Hippocampal formation (tissue), 2 donors: ENCODE measurements at places on chromosomes 6 and 20.
A peak's percentile ranks its signal among the peaks of the same experiment; 100 is the strongest.

DNA sequence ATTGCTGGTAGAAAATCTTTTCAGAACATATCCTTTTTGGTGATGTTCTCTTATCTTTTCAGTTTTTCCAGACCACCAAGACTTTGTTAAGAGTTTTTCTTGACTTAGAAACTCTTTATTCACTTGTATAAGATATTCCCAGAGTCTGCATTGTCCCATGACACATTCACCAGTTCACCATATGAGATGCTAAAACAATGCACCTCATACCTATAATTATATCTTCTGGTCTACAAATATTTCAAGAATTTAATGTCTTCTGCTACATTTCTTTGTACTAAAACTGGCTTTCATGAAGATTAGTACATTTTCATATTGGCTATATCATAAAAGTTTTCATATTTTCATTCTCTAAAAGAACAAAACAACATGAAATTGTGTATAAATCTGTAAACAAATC lies 111.3 kb downstream of the ADGRG6 start:
- DNase-seq = no peak

DNA sequence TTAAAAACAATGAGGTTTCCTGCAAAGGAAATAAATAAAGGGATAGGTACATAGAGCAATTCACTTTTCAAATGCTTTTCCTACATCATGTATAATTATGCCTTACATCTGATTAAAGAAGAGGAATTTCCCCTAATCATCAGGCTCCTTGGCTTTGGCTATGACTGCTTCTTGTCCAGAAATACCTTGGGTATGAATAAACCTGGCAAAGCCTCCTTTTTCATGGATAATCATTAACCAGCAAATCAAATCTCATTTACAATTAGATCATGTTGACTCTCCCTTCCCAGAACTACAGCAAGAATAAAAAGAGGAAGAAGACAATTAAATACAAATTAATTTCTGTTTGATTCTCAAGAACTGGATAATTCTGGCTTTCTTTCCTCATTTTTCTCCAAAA lies 58.0 kb upstream of the CD2AP start:
- DNase-seq = no peak

DNA sequence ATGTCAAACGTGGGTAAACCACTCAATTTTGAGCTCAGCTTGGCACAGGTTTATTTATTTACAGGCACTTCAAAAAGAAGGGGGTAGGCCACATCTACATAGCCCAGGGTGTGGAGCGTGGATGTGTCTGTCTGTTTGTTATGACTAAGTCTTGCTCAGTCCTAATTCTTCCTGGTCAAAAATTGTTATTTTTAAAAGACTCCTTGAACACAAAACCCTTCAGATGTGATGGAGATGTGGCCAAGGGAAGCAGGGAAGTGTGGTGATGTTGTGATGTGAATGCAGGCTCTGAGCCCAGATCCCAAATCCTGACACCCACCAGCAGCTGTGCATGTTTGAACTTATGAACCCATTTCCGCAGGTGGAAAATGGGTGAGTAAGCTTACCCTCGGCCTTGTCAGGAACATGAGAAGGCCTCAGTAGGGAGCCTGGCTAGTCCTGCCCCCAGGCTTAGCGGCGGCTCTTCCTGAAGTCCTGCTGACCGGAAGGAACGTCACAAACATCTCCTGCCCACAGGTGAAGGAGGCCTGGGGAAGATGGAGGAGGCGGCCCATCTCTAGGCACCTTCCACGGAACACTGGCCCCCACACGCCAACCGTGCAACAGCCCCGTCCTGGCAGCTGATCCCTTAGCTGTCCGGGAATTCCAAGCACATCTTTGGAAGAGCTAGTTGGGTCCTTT lies 119.7 kb downstream of the MYLK4 start:
- no peak for DNase-seq

DNA sequence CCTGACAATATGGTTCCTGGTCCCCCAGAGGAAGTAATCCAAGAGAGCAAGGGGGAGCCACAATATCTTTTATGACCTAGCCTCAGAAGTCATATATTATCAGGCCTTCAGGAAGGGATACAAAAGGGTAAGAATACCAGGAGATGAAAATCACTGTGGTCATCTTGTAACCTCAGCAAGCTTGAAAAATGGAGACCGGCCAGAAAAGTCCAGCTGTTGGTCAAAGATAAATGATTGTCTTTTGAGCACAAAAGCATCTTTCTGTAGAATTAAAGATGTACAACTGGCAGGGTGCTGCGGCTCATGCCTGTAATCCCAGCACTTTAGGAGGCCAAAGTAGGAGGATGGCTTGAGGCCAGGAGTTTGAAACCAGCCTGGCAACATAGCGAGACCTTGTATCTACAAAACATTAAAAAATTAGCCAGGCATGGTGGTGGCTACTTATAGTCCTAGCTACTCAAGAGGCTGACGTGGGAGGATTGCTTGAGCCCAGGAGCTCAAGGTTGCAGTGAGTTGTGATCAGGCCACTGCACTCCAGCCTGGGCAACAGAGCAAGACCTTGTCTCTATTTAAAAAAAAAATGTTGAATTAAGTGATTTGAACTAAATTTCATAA lies 118.0 kb upstream of the MARCKS start:
- no peak for DNase-seq

DNA sequence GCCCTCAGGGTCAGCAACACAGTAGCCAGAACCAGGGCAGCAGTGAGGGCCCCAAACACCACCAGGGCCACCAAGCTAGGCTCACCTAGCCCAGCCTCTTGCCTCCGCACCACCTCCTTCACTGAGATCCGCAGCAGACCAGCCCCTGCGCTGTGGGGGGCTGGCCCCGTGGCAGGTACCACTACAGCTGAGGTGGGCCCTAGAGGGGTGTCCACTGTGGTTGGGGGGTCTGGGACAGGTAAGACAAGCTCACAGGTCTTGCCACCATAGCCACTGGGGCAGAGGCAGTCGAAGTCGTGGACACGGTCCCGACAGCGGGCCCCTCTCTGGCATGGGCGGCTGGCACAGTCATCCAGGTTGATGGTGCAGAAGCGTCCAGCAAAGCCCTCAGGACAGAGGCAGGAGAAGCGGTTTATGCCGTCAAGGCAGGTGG lies 4.6 kb downstream of the DLK2 start:
- no peak for DNase-seq

DNA sequence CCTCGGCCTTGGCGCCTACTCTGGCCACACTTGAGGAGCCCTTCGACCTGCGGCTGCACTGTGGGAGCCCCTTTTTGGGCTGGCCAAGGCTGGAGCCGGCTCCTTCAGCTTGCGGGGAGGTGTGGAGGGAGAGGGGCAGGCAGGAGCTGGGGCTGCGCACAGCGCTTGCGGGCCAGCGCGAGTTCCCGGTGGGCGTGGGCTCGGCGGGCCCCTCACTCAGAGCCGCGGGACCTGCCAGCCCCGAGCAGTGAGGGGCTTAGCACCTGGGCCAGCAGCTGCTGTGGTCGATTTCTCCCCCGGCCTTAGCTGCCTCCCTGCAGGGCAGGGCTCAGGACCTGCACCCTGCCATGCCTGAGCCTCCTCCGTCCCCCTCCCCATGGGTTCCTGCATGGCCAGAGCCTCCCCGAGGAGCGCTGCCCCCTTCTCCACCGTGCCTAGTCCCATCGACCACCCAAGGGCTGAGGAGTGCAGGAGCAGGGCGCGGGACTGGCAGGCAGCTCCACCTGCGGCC lies 136.8 kb downstream of the EPHA7 start:
- no peak for DNase-seq

- DNase-seq = no peak
These were observed 245.4 kb upstream of the PREP start for GRCh38 chr6:105648276-105648675.

GRCh38 chr6:134010974-134011373 lies 41.5 kb downstream of the SLC2A12 start:
- DNase-seq = no peak

DNA sequence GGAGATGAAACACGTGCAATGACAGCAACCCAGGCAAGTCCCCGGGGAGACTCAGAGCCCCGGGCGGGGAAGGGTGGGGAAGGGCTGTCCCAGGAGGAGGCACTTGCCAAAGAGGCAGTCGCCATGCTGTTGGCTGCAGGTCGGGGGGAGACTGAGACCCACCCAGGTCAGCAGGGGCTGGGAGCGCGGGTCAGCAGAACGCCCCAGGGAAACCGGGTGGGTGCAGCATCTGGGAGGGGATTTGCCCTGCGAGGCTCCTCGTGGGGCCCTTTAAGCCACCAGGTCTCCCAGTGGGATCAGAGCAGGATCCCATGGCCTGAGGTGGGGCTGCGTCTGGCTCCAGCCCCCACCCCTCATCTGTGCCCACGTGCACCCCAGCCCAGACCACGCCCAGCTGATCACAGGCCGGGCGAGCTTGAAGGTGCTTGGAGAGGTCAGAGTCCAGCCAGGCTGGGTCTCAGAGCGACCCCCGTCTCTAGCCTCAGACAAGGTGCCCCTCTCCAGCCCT lies 65.5 kb downstream of the YTHDF1 start:
- no peak for DNase-seq

DNA sequence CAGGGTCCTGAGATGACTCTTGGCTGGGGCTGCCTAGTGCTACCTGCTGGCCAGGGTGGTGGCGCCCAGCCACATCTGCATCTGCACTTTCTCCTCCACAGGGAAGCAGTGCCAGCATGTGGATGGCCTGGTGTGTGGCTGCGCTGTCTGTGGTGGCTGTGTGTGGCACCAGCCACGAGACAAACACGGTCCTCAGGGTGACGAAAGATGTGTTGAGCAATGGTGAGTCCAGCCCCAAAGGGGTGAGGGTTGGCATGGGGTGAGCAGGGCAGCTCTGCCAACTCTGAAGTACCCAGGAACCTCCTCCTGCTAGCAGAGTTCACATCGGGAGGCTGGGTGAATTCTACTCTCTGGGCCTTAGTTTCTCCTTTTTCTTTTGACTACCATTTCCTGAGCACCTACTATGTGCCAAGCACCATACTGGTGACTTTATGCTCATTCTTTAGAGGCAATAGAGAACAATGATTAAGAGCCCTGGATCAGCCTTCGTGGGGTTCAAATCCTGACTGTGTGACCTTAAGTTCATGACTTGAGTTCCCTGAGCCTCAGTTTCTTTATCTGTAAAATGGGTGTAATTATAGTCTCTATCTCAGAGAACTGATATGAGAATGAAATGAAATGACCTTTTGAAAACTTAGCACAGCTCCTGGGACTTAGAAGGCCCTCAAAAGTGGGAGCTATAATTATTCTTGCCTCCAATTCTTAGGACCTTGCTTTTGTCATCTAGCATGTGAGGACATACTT lies 2.1 kb downstream of the BPIFB4 start:
- no peak for DNase-seq

GRCh38 chr6:56024931-56025330 lies 149.5 kb upstream of the BMP5 start:
- DNase-seq = no peak

GRCh38 chr6:40692337-40692736 lies 105.2 kb upstream of the LRFN2 start:
- DNase-seq = no peak

GRCh38 chr6:37922563-37922962 lies 103.0 kb downstream of the ZFAND3 start:
- no peak for DNase-seq

DNA sequence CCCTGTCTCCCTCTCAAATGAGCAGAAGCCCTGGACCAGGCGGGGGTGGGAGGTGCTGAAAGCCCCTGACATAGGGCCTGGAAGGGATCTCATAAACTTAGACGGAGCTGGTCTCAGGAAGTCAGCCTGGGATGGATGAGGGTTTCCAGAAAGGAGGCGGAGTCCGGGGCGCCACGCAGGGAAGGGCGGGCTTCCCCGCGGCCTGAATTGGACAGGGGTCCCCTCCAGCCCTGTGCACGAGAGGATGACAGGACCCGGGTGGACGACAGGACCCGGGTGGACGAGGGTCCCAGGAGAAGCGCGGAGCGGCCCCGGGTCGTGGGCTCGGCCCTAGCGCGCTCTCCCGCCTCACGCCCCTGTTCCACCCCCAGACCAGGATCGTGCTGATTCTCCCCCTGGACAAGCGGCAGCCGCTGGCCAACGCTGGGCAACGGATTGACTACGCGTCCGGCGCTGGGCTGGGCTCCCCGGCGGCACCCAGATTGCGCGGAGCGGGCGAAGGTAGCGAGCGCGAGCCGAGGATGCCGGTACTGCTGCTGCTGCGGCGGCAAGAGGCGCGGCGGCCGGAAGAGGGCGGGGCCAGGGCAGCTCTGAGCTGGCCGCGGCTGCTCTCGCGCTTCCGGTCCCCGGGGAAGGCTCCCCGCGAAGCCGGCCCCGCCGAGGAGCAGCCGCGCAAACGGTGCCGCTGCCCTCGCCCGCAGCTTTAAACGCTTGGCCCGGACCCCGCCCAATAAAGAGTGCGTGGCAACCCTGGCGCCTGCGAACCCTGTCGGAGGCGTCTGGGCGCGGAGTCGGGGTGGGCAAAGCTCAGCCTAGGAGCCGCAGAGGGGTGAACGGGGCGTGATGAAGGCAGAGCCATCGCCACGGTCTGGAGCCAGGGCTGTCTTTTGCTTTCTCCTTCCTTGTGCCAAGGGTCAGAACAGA lies 1.3 kb downstream of the C20orf144 start:
- peak; percentile 77 for DNase-seq

DNA sequence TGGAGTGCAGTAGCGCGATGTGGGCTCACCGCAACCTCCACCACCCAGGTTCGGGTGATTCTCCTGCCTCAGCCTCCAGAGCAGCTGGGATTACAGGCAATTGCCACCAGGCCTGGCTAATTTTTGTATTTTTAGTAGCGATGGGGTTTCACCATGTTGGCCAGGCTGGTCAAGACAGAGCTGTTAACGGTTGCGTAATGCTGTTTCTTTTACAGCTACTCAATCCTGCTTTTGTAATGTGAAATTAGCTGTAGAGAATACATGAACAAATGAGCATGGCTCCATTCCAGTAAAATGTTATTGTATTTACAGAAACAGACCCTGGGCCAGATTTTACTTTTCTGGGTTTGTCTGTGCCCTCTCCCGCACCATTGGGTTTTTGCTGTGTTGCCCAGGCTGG lies 1.9 kb downstream of the PNLDC1 start:
- DNase-seq = no peak

DNA sequence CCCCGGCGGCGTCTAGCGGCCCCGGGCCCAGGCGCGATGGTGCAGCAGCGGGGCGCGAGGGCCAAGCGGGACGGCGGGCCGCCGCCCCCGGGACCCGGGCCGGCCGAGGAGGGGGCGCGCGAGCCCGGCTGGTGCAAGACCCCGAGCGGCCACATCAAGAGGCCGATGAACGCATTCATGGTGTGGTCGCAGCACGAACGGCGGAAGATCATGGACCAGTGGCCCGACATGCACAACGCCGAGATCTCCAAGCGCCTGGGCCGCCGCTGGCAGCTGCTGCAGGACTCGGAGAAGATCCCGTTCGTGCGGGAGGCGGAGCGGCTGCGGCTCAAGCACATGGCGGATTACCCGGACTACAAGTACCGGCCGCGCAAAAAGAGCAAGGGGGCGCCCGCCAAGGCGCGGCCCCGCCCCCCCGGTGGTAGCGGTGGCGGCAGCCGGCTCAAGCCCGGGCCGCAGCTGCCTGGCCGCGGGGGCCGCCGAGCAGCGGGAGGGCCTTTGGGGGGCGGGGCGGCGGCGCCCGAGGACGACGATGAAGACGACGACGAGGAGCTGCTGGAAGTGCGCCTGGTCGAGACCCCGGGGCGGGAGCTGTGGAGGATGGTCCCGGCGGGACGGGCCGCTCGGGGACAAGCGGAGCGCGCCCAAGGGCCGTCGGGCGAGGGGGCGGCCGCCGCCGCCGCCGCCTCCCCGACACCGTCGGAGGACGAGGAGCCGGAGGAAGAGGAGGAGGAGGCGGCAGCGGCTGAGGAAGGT lies 715 bp downstream of the SOX12 start:
- peak; percentile 62 for DNase-seq
